ENCODE measurements at places on chromosomes 11 and 22.

DNA sequence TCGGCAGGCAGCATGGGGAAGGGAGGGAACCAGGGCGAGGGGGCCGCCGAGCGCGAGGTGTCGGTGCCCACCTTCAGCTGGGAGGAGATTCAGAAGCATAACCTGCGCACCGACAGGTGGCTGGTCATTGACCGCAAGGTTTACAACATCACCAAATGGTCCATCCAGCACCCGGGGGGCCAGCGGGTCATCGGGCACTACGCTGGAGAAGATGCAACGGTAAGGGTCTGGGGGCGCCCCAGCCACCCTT is 204 bp downstream of the FADS2 start:
- DNase-seq, result no peak

- DNase-seq, result peak; percentile 93
Measured at GRCh38 chr11:68257477-68258362, 14.1 kb downstream of the C11orf24 start.

DNA sequence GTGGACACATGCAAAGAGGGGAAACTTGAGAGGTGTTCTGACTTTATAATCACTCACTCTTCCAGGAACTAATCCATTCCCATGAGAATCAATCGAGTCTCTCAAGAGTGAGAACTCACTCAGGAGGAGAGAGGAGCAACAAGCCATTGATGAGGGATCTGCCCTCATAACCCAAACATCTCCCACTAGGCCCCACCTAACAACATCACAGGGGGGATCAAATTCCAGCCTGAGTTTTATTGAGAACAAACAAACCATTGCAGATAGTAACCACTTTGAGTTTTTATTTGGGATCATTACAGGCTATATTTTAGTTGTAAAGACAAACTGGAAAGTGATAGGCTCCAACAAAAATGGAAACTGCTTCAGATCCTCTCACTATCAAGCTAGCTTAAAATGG is 328.8 kb upstream of the CTSC start:
- DNase-seq, result no peak

- no peak for DNase-seq
Measured at GRCh38 chr11:78063440-78064181, at the start of gene THRSP. TSS of gene THRSP (plus strand) at chr11:78063861. CDS start at chr11:78063882, 21 bp downstream.

DNA sequence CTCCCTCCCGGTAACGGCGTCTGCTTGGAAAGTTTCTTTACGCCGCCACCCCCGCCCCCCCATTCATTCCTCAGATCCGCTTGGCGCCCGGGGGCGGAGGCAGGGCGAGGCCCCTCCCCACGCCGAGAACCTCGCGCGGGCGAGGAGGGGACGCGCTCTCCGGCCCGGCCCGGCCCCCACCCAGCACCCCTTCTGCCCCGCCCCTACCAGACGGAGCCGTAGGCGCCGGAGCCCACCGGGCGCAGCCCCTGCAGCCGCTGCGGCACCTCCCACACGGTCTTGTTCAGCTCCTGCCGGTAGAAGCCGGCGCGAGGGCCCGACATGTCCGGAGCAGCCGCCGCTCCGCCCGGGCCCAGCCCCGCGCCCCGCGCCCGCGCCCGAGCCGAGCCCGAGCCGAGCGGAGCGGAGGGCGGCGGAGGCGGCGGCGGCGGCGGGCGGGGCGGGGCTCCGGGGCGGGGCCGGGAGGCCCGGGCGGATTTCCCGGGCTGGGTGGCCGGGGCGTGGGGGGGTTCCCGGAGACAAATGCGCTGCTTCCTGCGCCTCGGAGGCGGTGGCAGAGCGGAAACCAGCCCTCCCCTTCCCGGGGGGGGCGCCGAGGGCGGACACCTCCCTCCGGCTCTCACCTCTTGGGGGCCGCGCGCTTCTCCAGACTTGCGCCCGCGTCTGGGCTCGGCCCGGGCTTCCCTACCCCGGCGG is at the start of gene MAPK11:
Gene MAPK11 (minus strand): TSS at position 411 of the 696 bp plus-strand sequence. CDS start 88 bp downstream, at position 323.
- peak; percentile 55 for DNase-seq

GRCh38 chr11:117696540-117696939 is 100.5 kb downstream of the DSCAML1 start:
- no peak for DNase-seq

DNA sequence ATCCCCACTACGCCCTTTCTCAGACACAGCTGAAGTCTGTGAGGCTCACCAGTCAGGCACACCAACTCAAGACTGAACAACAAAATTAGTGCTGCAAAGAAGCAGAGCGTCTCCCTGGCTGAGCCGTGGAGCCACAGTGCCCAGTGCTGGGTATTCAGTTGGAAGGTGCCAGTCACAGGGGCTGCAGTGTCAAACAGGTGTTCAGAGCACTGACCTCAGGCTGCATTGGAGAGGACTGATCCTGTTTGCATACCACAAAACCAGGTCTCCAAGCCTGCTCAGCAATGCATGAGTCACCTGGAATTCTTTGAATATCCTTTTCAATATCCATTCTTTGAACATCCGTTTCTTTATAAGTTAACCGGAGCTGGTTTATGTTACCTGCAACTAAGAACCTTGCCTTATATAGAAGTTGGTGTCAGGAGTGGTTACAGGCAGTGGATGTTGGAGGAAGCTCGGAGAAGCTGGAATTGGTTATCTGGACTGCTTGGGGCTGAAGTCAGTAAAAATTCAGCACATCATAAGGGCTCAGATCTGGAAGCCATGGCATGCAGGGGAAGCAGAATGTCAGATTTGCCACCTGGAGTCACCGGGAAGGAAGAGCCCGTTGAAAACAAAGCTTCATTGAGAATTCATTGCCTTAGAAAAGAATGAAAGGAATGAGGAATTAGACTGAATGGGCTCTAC is 30.3 kb downstream of the PDGFB start:
- no peak for DNase-seq

DNA sequence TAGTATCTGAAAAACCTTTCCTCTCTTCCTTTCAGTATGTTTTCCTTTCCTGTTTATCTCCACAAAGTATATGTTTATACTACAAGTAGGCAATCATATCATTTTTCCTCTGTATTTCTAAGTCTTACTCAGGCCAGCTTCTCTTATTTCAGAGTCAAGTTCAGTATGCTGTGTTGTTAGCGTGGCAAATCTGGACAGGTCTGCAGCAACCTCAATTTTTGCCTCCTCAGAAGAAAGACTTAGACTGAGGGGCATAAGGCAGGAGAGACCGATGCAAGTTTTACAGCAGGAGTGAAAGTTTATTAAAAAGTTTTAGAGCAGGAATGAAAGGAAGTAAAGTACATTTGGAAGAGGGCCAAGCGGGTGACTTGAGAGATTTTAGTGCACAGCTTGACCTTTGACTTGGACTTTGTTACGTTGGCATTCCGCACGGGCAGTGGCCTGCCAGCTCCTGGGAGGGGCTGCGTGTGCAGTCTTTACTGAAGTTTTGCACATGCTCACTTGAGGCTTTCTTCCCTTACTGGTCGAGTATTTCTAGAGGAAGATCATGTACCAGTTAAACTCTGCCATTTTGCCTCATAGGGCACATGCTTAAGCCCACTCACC is 343.2 kb downstream of the NTM start:
- no peak for DNase-seq

GRCh38 chr11:68064926-68065325 is 26.1 kb downstream of the TCIRG1 start:
- no peak for DNase-seq

DNA sequence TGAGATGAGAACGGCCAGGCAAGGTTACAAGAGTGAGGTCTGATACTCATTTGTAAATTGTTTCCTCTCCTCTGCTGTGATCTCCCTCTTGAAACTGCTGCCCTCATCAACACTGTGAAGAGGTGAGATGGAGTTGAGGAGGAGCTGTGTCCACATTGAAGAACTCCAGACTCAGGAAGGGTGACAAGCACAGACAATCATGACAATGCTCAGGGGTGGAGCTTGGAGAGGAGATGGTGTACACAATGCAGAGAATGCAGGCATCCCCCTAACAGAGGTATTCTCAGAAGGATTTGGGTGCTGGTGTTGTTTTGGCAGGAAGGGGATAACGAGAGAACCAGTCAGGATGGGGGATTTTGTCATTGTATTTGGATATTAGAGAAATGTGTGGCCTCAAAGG is 21.5 kb upstream of the MMP7 start:
- DNase-seq, result no peak

DNA sequence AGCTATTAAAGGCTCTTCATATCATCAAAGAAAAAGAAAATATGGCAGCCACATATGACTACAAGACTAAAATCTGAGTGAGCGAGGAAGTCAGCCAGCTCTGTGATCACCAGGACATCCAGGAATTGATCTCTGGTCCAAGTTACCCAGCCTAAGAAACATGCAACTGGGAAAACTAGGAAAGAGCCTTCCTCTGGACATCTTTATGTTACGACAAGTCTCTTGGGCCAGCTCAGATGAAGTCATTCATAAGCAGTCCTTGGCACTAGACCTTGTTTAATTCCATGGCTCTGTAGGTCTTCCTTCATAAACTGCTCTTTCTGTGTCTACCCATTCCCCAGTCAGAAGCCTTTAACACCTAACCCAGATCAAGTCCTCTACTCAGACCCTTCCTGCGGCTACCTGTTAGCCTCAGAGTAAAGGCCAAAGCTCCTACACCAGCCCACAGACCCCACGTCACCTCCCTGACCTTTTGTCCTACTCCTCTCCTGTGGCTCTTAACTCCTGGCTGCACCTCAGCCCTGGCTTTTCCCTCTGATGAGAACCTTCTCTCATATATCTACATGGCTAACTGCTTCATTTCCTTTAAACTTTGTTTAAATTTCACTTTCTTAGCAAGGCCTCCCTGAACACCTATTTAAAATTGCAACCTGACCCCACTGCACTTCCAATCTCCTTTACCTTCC is 134.0 kb downstream of the KIF18A start:
- DNase-seq, result no peak

GRCh38 chr22:26045860-26046259 is 123.4 kb upstream of the SEZ6L start:
- no peak for DNase-seq

GRCh38 chr22:48343461-48343860 is 1484.2 kb downstream of the BRD1 start:
- no peak for DNase-seq

- DNase-seq, result no peak
Measured at GRCh38 chr11:26021017-26021416, 310.9 kb upstream of the ANO3 start.

Measured in effector CD4-positive, alpha-beta T cell (primary cell).